GM23248 (cell line): ENCODE measurements at places on chromosomes 1 and 21.

DNA sequence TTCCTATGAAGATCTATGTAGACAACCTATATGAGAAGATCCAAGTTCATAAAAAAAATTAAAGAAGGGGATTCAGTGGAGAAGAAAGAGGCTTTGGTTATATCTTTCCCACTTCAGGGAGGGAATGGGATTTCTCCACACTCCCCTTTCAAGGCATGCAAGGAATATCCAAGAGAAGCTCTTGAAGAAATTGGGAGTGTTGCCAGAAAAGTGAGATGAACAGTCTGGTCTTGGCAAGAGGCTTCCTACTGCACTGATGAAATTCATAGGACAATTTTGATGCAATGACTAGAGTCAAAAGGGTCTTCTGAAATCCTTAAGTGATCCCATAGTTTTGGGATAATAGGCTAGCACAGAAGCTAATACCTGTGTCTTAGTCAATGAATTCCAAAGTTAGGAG, 153.0 kb downstream of the KCTD3 start:
- H3K4me1 ChIP-seq = peaks cover 15% of the 10 kb centered on the region
- DNase-seq = peak; percentile 20
- no peak overlapping the region for H3K4me3 ChIP-seq
- no peak overlapping the region for H3K27ac ChIP-seq

- no peak overlapping the region for H3K4me3 ChIP-seq
- peaks cover 51% of the 10 kb centered on the region for H3K27me3 ChIP-seq
- H3K27ac ChIP-seq = no peak overlapping the region
- no peaks in the 10 kb centered on the region for H3K4me1 ChIP-seq
Measured at GRCh38 chr1:53430779-53431178, 28.4 kb upstream of the DMRTB1 start.

- H3K36me3 ChIP-seq = peaks cover 76% of the 10 kb centered on the region; the same call in 1 of the 2 replicates
- no peak for DNase-seq
- peaks cover 15% of the 10 kb centered on the region for H3K4me1 ChIP-seq
- H3K27me3 ChIP-seq = no peaks in the 10 kb centered on the region
Measured at GRCh38 chr1:93577536-93578432, 103.9 kb downstream of the BCAR3 start.

- H3K27ac ChIP-seq = no peak overlapping the region
- no peaks in the 10 kb centered on the region for H3K27me3 ChIP-seq
- no peaks in the 10 kb centered on the region for H3K4me1 ChIP-seq
- peaks cover 53% of the 10 kb centered on the region for H3K36me3 ChIP-seq
Measured at GRCh38 chr1:213003256-213003655, 12.4 kb downstream of the ANGEL2 start.

GRCh38 chr1:176159993-176160392, 47.1 kb downstream of the COP1 start:
- no peak overlapping the region for H3K27ac ChIP-seq
- H3K27me3 ChIP-seq = no peaks in the 10 kb centered on the region
- no peaks in the 10 kb centered on the region for H3K4me1 ChIP-seq
- no peak for DNase-seq
- no peak overlapping the region for H3K4me3 ChIP-seq
- peaks cover 26% of the 10 kb centered on the region for H3K36me3 ChIP-seq

- H3K27me3 ChIP-seq = no peaks in the 10 kb centered on the region
- H3K36me3 ChIP-seq = no peaks in the 10 kb centered on the region
- H3K4me3 ChIP-seq = no peak overlapping the region
- no peaks in the 10 kb centered on the region for H3K4me1 ChIP-seq
- no peak for DNase-seq
Measured at GRCh38 chr1:232499188-232499587, 130.7 kb downstream of the SIPA1L2 start.

DNA sequence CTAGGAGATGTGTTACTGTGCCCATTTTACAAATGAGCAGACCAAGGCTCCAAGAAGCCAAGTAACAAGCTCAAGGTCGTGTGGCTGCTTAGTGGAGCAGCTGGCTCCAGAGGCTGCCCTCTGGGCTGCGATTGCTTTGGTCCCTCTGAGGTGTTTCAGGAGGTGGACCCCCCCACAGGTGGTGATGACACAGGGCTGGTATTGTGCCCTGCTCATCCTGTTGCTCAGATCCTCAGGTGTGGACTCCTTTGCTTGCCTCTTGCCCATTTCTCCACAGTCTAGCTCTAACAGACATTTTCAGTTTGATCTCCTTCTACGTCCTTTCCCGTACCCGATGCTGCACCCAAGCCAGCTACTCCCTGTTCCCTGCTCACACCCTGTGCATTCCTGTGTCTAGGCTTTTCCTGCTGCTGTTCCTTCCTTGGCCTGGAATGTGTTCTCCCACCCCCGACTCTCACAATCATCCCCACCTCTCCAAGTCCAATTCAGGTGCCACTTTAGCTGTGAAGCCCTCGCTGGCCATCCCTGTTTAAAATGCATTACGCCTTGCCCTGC, 28.1 kb upstream of the GRHL3 start:
- H3K27me3 ChIP-seq = no peaks in the 10 kb centered on the region
- DNase-seq = no peak
- H3K27ac ChIP-seq = no peak overlapping the region
- no peak overlapping the region for H3K4me3 ChIP-seq
- no peaks in the 10 kb centered on the region for H3K36me3 ChIP-seq

- DNase-seq = no peak
- no peaks in the 10 kb centered on the region for H3K27me3 ChIP-seq
- H3K4me1 ChIP-seq = peaks cover 11% of the 10 kb centered on the region; the same call in 1 of the 2 replicates
- no peaks in the 10 kb centered on the region for H3K36me3 ChIP-seq
- no peak overlapping the region for H3K4me3 ChIP-seq
Measured at GRCh38 chr1:29382851-29383745, 146.8 kb downstream of the PTPRU start.

DNA sequence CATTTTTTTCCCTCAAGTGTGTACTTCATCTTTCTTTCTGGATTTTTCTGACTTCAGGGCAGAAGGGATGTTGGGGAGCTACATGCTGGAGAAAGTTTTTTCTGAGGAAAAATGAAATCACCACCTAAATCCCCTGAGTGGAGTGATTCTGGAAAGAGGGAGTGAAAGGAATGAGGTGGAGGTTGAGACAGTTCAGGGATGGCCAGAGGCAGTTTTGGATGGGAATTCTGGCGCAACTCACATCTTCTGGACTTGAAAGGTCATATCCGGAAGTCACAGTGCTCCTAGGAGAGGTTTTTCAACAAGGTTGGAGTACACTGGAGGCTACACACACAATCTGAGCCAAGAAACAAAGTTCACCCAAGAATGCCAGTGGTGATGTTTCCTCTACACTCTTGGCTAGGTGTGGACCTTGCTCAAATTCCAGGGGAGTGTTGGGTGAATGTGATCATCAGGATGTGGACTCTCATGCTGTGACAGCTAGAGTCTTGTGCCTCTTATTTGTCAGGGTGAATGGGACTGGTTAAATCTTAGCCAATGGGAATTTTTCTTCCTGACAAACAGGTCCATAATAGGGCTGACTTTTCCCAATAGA, 161.5 kb downstream of the HLX start:
- no peaks in the 10 kb centered on the region for H3K36me3 ChIP-seq
- no peaks in the 10 kb centered on the region for H3K27me3 ChIP-seq
- H3K27ac ChIP-seq = no peak overlapping the region

DNA sequence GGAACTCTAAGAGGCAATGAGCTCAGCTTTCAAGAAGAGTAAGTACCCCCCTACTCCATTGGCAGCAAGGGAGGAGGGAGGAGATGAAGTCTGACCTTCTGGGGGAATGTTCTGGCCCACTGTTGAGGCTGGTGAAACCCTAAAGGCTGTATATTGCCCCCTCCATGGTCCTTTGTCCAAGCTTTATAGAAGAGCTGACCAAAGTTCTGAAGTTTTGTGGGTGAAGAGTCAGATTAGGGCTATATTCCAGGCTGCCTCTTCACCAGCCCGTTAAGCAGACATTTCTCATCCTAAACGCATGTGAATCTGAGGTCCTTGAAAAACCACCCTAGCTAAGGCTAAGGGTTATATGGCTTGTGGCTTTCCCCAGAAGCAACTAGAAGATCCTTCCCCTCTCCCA, 1.4 kb downstream of the C1orf94 start:
- H3K36me3 ChIP-seq = no peaks in the 10 kb centered on the region
- H3K27ac ChIP-seq = no peak overlapping the region
- H3K4me3 ChIP-seq = no peak overlapping the region
- peaks cover 73% of the 10 kb centered on the region for H3K27me3 ChIP-seq
- peak; percentile 24 for DNase-seq
- no peaks in the 10 kb centered on the region for H3K4me1 ChIP-seq

GRCh38 chr1:5271264-5271663, 616.9 kb downstream of the AJAP1 start:
- no peak for DNase-seq
- H3K4me1 ChIP-seq = no peaks in the 10 kb centered on the region
- no peak overlapping the region for H3K27ac ChIP-seq
- no peak overlapping the region for H3K4me3 ChIP-seq
- H3K36me3 ChIP-seq = no peaks in the 10 kb centered on the region

DNA sequence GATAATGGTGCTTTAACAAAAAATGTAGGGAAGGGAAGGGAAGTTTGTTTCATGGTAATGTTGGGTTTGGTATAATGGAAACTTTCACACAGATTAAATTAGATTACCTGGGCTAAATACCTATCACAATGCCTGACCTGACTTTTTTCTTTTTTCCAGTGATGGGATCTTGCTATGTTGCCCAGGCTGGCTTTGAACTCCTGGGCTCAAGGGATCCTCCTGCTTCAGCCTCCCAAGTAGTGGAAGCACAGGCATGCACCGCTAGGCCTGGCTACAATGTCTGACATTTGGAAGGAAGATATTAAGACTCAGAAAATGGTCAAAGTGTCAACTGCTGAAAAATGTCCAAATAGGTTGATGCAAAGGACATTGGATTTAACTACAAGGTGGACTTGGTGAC, 67.4 kb downstream of the KCNK1 start:
- no peak overlapping the region for H3K27ac ChIP-seq
- no peaks in the 10 kb centered on the region for H3K36me3 ChIP-seq

DNA sequence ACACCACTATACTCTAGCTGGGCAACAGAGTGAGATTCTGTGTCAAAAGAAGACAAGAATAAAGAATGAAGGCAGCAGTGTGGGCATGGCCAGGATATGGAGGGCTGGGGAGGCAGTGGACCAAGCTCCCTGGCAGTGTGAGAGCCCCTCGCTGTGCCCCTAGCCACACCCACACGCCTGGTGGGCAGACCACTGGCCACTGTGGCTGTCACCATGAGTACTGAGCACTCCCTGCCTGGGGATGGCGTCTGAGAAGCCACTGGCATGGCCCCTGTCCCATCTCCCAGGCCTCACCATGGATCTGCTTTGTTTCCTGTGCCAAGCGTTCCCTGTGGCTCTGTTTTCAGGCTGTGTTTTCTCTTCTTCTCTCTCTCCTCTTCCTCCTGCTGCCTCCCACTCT, 51.7 kb downstream of the STUM start:
- no peak for DNase-seq
- no peak overlapping the region for H3K27ac ChIP-seq
- no peak overlapping the region for H3K4me3 ChIP-seq
- peaks cover 21% of the 10 kb centered on the region for H3K4me1 ChIP-seq
- H3K27me3 ChIP-seq = peaks cover 13% of the 10 kb centered on the region

GRCh38 chr1:231045286-231045685, 5.2 kb upstream of the FAM89A start:
- H3K36me3 ChIP-seq = no peaks in the 10 kb centered on the region
- peaks cover 18% of the 10 kb centered on the region for H3K27me3 ChIP-seq
- H3K4me3 ChIP-seq = no peak overlapping the region

DNA sequence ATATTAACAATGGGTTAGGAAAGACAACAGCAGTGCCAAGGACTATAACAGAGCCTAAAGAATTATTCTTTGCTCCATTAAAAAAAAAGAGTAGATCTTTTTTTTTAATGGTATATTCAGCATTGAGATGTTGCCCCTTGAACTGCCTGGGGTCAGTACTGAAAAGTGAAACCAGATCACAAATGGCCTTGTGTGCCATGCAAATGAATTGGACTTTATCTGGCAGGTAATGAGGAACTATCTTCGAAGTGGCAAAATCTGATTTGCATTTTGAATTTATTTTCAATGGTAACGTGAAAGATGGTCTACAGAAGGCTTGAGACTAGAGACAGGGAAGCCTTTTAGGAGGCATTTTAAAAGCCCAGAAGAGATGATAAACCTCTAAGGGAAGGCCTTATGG, 21.4 kb upstream of the PKN2 start:
- no peaks in the 10 kb centered on the region for H3K27me3 ChIP-seq
- DNase-seq = no peak
- no peak overlapping the region for H3K27ac ChIP-seq
- no peaks in the 10 kb centered on the region for H3K4me1 ChIP-seq
- H3K36me3 ChIP-seq = no peaks in the 10 kb centered on the region

GRCh38 chr1:172931761-172932160, 119.0 kb downstream of the TNFSF18 start:
- H3K27ac ChIP-seq = no peak overlapping the region
- H3K27me3 ChIP-seq = no peaks in the 10 kb centered on the region
- H3K4me1 ChIP-seq = peaks cover 50% of the 10 kb centered on the region
- no peaks in the 10 kb centered on the region for H3K36me3 ChIP-seq
- no peak overlapping the region for H3K4me3 ChIP-seq

DNA sequence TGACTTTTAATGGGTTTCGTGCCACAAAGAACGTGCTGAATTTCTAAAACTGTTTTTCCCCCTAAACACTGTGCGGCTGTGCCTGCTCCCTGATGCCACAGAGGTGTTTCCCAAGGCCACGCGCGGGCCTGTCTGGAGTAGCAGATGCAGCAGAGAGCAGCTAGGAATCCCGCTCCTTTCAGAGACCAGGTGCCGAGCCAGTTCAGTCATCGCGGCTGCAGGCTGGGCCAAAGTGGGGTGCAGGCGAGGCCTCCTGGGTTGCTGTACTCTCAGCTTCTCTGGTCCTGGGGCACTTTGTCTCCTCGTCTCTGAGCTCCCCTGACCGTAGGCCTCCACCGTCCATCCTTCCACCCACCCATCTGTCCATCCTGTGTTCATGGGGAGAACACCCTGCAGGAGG, 17.4 kb upstream of the DIP2A start:
- H3K27ac ChIP-seq = no peak overlapping the region
- H3K4me1 ChIP-seq = no peaks in the 10 kb centered on the region
- DNase-seq = no peak
- no peak overlapping the region for H3K4me3 ChIP-seq
- H3K36me3 ChIP-seq = peaks cover 30% of the 10 kb centered on the region

GRCh38 chr1:67110352-67110751, 24.4 kb downstream of the C1orf141 start:
- H3K27me3 ChIP-seq = no peaks in the 10 kb centered on the region
- no peak for DNase-seq
- H3K4me3 ChIP-seq = no peak overlapping the region
- H3K4me1 ChIP-seq = no peaks in the 10 kb centered on the region

- H3K4me1 ChIP-seq = peaks cover 21% of the 10 kb centered on the region
- no peaks in the 10 kb centered on the region; the same call in 1 of the 2 replicates for H3K27me3 ChIP-seq
- no peak overlapping the region for H3K4me3 ChIP-seq
- H3K36me3 ChIP-seq = no peaks in the 10 kb centered on the region
- H3K27ac ChIP-seq = no peak overlapping the region
Measured at GRCh38 chr21:38134084-38134873, 122.5 kb upstream of the KCNJ15 start.

DNA sequence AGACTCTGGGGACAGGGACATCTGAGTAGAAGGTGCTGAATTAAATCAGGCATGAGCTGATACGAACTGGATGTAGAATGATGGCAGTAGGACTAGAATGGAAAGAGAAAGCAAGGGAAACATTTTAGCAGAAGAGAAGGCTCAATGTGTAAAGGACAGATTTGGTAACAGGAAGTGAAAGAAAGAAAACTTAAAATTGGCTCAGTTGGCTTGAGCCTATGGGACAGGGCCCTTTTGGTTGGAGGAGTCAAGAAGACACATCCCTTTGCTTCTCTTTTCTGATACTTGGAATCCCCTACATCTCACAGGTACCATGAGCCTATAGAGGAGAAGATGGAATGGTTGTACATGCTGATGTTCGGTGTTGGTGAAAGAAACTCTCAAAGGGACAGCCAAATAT, 300.6 kb upstream of the PLXNA2 start:
- H3K27me3 ChIP-seq = no peaks in the 10 kb centered on the region
- H3K4me1 ChIP-seq = no peaks in the 10 kb centered on the region
- DNase-seq = no peak
- no peak overlapping the region for H3K4me3 ChIP-seq
- no peaks in the 10 kb centered on the region for H3K36me3 ChIP-seq
